ENCODE measurements at places on chromosomes 7 and 10.
A peak's percentile ranks its signal among the peaks of the same experiment; 100 is the strongest.

DNA sequence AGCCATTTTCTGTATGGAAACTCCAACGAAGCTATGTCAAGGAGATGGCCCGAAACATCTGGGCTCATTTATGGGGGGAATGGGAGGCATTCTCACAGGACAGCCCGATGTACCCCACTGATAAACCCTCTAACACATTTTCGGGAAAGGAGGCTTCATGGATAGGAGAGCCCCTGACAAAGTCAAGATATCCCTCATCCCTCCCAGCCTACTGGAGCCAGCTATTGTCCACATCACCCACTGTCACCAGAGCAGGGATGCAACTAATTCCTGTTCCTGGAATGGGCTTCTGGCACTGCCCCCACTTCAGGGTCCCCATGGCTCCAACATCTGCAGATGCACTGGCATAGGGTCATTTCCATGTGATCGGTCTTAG is 98.2 kb upstream of the BMPER start:
- DNase-seq, result no peak

DNA sequence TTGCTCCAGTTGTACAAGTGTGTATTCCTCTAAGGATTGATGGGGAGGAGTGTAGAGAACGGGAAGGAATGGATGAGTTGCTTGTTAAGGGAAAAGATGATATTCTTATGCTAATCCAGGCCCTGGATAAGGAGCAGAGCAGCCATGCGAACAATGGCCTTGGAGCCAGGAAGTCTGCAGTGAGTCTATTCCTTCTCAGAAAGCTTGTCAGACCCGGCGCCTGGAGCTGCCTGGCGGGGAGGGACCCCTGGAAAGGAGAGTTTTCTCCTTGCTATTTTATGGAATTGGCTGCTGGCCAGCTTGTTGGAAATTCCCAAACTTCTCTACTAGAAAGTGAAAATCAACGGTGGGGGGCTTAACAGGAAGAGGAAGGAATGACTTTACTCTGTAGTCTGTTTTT is 89.1 kb downstream of the MMRN2 start:
- no peak for DNase-seq

DNA sequence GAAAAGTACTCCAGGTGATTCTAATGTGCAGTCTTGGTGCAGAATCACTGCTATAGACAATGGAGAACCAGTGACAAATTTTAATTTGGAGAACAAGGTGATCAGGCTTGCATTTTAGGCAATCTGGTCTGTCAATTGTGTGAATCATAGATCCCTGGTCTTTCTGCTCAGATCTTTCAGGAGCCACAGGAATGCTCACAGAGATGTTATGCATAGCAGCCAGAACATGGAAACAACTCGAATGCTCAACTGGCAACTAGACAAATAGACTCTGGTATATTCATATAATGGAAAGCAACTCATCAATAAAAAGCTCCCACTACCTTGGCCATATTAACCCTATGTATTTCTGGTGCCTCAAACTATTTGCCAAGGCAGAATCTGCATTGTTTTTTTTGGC is 209.1 kb downstream of the PHF14 start:
- no peak for DNase-seq

DNA sequence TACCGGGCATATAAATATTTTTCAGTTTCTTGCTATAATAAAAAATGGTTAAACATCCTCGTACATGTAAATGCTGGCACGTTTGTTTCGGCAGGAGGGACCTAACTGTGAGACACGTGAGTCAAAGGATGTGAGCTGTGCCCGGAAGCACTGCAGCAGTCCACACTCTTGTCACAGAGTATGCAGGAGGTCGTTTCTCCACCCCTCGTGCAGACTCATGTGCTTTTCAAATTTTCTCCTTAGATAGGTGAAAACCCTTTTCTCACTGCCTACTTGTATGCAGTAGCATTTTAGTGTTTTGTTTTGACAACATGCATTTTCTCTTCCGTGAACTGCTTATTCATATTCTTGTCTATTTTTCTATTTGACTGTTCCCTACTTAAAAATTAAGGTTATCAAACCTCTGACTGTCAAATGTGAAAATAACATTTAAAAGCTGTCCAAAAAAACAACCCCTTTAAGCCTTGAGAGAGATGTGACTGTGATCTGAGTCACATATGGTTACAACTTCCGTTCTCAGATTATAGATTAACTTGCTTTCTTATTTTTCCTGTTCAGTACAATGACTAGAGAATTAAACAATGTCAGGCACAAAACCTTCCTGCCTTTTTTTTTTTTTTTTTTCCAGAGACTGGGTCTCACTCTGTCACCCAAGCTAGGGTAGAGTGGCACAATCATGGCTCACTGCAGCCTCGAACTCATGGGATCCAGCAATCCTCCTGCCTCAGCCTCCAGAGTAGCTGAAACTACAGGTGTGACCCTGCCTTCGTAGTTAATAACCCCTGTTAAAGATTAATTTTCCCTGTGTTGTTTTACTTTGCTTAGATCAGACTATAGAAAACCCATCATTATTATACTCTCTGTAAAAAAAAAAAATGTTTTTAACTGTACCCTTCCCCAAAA is 45.1 kb downstream of the DPY19L1 start:
- DNase-seq, result peak; percentile 20

DNA sequence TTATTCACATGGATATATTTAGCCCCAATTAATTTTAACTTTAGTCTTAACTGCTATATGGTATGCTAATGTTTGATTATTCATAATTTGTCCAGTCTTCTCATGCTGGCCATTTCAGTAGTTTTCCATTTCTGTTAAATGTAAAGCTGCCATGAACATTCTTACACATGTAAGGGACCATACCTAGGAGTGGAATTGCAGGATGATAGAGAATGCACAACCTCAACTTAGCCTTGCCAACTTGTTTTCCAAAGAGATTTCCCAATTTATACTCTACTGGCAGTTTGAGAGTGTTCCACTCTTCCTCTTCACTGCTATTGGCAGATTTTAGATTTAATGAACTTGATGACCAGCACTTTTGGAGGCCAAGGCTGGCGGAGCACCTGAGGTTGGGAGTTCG is 68.2 kb downstream of the FANK1 start:
- DNase-seq, result no peak

DNA sequence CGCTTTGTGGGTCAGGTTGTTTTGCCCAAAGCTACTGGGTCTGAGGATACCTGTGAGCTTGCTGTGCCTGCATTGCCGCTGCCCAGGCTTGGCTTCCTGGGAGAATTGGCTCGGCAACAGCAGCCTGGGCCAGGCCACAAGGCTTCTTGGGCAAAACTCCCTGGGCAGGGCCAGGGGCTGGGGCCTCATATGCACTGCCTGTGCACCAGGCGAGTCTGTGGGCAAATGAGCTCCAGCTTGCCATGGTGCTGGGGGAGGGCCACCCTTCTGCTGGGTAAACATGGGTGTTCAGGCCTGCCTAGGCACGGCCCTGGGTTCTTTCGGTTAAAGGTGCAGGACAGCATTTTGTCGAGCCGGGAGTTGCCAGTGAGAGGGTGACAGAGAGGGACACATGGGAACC is 19.4 kb downstream of the ZMIZ1 start:
- no peak for DNase-seq

GRCh38 chr7:155337946-155338631 is 40.4 kb downstream of the INSIG1 start:
- no peak for DNase-seq

- DNase-seq, result no peak
Observed at GRCh38 chr7:132393789-132394261, 182.4 kb downstream of the PLXNA4 start.

DNA sequence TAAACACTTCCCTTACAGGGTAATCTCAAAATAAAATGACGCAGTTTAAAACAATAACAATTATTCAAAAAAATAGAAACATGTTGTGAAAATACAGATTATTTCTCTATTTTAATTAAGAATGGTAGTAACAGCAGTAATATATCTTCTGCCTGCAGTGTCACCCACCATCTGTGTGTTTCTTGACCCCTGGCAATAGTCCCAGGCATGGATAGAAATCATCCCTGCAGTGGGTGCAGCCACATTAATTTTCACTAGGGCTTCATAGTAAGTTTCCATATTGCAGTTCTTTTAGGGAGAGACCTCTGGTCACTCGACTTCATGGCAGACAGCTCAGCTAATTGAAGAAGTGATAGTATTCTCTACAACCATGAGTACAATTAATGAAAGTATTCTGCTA is 470.1 kb upstream of the TEX47 start:
- no peak for DNase-seq

DNA sequence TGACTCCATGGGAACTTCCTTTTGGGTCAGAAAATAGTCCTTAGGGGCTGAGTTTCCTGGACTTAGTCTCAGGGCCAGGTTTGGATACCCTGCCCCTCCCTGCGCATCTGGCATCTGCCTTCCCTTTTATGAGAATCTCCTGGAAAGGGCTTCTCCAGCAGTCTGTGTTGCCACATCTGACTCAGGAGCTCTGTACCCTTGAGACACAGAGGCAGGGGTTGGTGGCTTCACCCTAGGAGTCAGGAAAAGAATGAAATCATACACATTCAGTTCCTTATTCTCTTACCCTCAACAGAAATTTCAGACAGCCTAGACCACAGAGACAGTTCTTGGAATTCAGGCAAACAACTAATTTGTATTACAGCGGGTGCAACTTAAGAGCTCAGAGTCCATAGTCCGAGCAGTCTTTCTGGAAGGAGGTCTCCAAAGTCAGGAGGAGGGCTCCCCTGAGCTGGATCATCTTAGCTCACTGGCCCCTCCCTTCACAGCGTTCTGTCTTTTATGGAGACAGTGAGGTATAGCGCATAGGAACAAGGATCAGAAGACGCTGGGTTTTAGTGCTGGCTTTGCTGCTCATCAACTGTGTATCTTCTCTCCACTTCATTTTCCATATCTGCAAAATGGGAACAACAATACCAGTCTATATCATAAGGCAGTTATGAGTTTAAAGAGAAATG is 3.0 kb upstream of the PLAU start:
- no peak for DNase-seq

DNA sequence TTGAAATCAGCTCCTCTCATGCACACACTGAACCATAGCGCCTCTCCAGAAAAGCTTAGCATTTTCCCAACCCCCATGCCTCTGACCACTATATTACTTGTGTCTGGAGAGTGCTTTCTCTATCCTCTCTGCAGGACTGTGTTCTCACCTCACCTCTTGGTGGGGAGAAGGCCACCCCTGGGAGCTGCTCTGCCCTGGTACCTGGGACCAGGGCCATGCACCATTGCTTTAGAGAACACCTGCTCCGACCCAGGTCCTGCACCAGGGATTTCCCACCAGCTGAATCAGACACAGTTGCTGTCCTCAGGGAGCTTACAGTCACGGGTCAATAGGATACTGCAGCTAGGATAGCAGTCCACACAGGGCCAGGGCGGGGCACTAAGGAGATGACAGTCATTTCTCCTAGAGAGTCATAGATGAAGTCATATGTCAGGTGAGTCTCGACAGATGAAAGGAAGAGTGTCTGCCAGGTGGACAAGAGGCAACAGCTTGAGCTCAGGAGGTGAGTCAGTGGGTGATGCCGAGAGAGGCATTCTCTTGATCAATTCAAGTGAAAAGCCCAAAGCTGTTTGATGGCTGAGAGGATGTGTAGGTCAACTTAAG is 619 bp upstream of the LMTK2 start:
- DNase-seq, result no peak

DNA sequence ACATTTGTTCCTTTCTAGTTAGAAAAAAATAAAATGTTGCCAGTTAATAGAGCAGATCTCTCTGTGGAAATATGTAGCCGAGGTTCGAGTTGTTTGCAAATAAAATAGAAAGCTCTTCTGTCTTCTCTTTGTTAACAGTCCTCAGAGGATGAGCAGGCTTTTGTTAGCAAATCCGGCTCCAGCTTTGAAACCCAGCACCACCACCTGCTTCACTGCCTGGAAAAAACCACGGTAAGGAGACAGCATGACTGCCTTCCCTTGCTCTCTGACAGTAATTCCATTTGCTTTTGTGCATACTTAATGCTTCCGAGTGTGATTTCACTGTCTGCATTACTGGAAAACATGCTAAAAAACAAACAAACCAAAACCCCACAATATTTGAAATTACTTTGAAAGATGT is 115.6 kb downstream of the TSPAN12 start:
- DNase-seq, result no peak

GRCh38 chr10:93859049-93859655 is 34.6 kb upstream of the SLC35G1 start:
- DNase-seq, result no peak

GRCh38 chr10:84427903-84428650 is 99.7 kb downstream of the CCSER2 start:
- DNase-seq, result no peak

DNA sequence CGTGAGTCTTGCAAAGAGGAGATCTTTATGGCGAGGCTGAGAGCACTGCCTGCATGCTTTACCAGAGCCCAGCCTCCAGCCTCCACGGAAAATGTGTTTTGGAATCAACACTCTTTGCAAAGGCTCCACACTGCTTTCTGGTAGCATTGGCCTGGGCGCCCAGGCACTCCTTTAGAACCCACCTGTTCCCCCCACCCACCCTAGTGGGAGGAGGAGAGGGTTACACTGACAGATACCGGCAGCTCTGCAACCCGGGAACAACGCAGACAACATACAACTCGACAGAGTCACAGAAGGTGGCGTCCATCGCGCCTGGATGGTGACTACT is 5.5 kb upstream of the MNX1 start:
- no peak for DNase-seq
